ENCODE measurements at places on chromosomes 6 and 20. TPM values are rescaled to one million over a fixed set of nuclear protein-coding genes. Genes with fewer than 3 reads are reported as not detected.

DNA sequence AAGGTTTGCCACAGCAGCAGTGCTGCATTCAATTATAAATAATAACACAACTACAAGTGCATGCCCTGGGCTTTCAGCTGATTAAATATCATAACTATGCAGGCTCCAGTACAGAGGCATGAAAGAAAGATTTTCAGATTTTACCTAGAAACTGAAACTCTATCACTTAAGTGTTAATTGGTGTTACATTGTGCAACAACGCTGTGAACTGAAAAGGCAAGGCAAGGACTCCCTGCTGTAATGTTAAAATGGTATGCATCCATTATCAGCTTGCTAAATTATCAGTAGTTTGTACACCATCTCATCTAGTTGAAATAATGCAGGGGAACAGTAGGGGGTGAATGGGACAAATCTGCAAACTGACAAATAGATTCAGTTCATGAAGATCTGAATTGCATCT, 976.7 kb upstream of the MANEA start:
- no peak for DNase-seq

- no peak for DNase-seq
Observed at GRCh38 chr6:98971303-98971702, 23.6 kb upstream of the FBXL4 start.

DNA sequence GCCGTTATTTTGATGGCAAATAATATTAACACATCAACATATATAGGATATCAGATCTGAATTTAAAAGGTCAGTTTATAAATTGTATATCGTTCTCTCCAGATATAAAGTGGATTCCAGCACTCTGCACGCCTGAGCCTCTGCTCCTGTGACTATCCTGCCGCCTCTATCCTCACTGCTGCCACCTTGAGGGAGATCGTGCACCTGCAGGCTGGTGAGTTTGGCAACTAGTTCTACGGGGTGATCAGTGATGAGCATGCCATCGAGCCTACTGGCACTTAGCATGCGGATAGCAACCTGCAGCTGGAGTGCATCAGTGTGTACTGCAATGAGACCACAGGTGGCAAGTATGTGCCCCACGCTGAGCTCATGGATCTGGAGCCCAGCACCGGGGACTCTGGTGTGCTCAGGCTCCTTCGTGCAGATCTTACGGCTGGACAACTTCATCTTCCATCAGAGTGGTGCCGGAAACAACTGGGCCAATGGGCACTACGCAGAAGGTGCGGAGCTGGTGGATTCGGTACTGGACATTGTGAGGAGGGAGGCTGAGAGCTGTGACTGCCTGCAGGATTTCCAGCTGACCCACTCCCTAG, 84.9 kb downstream of the FBXO5 start:
- peak; percentile 78 for DNase-seq

- DNase-seq = no peak
Observed at GRCh38 chr20:60895363-60896079, 356.5 kb upstream of the CDH4 start.

DNA sequence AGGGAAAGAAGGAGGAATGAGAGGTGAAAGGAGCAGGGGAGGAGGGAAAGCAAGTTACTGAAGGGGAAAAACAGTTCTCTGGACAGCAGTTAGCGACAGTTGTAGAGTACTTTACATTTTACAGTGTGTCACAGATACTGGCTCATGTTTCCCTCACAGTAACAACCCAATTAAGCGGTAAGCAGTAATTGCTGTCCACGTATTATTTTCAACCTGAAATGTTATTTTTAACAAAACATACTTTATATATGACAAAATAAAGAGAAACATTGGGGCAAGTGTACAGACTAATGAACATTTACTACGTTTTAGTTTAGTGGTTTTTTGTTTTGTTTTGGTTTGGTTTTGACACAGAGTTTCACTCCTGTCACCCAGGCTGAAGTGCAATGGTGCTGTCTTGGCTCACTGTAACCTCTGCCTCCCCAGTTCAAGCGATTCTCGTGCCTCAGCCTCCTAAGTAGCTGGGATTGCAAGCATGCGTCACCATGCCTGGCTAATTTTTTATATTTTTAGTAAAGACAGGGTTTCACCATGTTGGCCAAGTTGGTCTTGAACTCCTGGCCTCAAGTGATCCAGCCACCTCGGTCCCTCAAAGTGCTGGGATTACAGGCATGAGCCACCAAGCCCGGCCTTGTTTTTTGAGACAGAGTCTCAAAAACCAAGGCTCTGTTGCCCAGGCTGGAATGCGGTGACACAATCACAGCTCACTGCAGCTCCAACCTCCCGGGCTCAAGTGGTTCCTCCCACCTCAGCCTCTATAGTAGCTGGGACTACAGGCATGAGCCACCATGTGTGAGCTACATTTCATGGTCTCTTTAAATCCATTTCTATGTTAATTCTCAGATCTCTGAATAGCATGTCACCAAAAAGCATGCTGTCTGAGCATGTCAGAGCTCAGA, 22.6 kb upstream of the BTN3A2 start:
- DNase-seq = no peak

GRCh38 chr6:151408858-151409257, 17.5 kb upstream of the ZBTB2 start:
- no peak for DNase-seq

DNA sequence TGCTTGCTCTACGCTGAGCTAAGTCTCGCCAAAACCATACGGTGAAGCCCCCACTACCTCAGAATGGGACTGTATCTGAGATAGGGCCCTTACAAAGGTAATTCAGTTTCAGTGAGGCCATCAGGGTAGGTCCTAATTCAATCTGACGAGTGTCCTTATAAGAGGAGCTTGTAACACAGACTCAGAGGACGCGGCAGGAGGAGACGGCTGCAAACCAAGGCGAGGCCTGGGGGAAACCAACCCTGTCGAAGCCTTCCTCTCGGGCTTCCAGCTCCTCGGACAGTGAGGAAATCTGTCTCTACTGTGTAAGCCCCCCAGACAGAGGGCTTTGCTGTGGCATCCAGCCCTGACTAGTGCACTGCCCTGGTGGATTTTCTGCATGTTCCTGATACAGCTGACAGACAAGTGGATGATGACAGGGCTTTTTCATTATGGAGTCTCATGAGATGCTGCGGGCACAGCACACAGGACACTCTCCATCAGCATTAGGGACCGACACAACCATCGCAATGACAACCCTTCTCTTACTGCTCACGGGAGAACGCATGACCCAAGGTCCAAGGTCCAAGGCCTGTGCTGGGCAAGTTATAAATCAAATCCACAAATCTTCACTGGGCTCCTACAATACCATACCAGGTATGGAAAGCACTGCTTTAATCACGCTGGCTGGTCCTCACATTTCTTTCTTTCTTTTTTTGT, 48.2 kb downstream of the SSR1 start:
- DNase-seq = peak; percentile 18

DNA sequence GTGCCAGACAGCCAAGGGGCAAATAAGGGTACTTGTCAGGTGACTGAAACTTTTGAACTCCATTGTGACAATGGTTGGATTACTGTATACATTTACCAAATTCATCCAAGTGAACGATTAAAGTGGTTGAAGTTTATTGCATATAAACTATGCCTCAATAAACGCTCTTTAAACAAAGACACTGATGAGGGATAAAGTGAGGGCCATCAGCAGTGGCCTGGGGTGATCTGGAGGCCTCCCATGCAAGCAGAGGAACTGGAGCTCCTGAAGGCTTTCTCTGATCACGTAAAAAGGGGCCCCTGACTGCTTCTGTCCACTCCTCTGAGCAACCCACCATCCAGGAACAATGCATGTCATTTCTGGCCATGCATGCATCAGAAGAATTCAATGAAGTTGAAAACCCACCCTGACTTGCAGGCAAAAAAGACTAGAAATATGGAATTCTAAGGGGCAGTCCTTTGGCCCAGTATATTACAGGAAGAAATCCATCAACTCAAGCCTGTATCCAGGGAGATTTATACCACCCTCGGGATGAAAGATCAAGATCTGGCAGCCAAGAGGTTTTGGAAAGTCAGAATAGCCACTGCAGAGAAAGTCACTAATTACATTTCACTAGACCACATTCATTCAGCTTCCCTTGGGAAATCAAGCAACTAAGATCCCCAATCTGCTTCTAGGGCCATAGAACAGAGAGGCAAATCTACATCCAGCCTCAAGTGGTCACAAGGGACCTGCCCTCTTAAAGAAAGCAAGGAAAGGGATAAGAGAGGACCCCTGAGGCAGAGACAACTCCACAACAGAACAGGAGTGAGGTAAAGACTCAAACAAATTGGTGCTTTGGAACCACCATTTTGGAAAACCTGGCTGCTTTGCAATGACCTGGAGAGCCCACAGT, 31.7 kb upstream of the RAB22A start:
- no peak for DNase-seq

DNA sequence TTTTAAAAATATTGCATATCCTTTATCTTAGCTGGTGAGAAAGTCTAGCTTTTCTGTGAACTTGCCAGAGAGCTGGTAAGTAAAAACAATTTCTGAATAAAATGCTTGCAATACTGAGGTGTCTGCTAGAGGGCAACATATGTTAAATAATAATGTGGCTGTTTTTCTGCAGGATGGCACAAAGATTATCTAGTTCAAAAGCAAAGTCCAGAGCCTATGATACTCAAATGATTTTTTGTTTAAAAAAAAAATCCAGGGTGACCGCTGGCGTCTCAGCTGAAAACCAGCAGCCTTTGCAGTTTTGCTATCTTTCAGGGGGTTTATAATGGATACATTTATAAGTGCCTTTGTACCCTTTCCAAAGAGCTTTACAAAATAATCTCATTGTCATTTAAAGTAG, 194.9 kb downstream of the PHACTR1 start:
- DNase-seq = no peak

DNA sequence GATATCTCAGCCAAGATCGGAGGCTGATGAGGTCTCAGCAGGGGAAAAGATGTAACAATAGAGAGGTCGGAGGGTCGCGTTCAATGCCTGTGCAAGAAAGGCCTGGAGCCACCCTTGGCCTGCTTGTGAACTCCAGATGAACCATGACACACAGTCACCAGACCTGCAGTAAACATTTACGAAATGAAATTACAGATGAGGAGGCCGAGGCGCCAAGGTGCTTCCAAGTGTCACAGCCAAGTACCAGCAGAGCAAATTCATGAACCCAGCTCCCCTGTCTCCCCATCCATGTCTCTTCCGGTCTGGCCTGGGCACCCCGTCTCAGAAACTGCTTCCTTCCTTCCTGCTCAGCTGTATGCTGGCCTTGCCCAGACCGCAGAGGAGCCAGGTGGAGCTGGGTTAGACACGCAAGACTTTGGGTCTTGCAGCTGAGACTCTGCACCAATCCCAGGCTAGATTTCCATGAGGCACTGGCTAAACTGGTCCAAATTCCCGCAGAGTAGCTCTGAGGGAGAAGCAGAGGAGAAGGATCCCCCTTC, 48.1 kb downstream of the CHMP4B start:
- no peak for DNase-seq

DNA sequence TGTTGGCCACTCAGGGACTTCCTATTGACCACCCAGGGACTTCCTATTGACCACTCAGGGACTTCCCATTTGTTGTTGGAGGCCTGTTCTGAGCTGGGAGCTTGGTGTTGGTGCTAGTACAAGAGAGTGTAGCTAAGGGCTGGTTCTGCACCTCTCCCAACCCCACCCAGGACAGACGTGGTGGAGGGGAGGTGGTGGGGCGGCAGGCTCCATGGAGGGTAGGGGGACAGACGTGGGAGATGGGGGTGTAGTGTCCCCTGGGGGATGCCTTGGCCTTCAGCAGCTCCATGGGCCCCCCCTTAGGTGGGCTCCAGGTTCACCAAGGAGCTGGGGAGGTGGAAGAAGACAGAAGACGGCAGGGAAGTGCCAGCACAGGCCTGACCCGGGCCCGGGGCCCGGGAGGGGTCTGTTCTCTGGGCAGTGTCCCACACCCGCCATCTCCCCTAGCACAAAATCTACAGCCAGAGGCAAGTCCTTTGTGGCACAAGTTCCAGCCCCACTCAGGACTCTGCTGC, 33.9 kb downstream of the CHRNA4 start:
- peak; percentile 20 for DNase-seq

GRCh38 chr6:46056906-46057529, 41.4 kb upstream of the CLIC5 start:
- no peak for DNase-seq

GRCh38 chr20:12815778-12816408, 192.9 kb upstream of the SPTLC3 start:
- no peak for DNase-seq

DNA sequence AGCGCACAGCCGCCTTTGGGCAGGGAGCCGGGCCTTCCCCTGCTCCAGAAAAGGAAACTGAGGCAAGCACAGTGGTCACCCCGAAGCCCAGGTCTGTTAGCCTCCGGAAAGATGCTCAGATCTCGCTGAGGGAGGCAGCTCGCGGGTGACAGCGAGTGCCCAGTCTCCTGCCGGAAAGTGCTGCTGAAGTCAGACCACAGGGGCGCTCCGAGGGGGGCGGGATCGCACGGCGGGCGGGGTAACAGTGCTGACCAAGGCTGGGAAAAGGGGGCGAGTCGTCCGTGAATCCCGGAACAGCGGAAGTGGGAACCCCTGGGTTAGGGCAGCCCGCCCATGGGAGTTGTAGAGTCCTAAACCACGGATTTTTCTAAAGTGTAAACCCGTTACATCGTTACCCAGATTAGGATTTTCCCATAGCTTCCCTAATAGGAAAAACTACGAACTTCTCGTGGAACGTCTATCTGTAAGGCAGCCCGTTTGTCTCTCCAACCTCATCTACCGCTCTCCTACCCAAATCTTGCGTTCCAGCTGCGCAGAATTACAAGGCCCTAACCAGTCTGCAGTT, 504 bp downstream of the VPS16 start:
- peak; percentile 88 for DNase-seq

DNA sequence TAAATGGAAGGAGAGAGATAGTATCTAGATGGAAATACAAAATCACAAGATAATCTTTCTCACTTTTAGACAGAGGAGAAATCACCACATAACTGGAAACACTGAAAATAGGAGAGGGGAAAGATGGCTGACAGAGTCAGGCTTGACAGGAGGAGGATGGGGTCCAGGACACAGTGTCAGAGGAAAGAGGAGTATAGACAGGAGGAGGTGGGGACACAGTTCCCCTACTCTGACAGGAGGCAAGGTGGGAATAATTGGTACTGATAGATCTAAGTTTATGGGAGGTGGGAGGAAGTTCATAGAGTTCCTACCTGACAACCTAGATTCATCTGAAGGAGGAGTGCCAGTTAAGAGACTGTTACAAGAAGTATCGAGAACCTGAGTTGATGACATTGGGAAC, 9.1 kb downstream of the GPR6 start:
- DNase-seq = no peak

DNA sequence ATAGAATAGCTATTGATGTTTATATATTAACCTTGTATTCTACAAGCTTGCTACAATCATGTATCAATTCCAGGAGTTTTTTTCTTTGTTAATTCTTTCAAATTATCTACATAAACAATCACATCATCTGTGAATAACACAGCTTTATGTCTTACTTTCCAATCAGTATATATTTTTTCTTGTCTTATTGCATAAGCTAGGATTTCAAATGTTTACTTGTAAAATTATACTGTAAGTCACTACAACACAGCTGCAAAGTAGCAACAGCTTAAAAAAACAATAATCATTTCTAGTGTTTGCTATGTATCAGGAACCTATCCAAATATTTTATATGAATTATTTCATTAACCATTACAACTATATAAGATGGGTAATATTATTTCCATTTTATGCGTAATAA, 270.4 kb downstream of the KIF16B start:
- no peak for DNase-seq

GRCh38 chr6:98824162-98824901, 10.0 kb upstream of the POU3F2 start:
- no peak for DNase-seq

Gene ZNF343
- total RNA-seq = 5.8 TPM

Gene SLC17A3
- not detected for total RNA-seq

Gene COL19A1
- 1.2 TPM for total RNA-seq

Gene ZNF512B
- total RNA-seq = 12.2 TPM

Gene SCUBE3
- total RNA-seq = 10.3 TPM

Gene ZNF165
- 0.35 TPM for total RNA-seq

Gene DSE
- 11.6 TPM for total RNA-seq

Gene C4A
- 92.1 TPM for total RNA-seq

All from Right ventricle myocardium inferior (tissue), 1 donor.